ENCODE measurements at places on chromosomes 3 and 15.
A peak's percentile ranks its signal among the peaks of the same experiment; 100 is the strongest.

- peak; percentile 56 for DNase-seq
These were observed at the start of gene GLDN for GRCh38 chr15:51341366-51342226. GLDN (plus strand) TSS chr15:51341655; CDS start chr15:51341685, 30 bp downstream.

GRCh38 chr3:189267981-189268613 lies 96.3 kb downstream of the TPRG1 start:
- DNase-seq: no peak

DNA sequence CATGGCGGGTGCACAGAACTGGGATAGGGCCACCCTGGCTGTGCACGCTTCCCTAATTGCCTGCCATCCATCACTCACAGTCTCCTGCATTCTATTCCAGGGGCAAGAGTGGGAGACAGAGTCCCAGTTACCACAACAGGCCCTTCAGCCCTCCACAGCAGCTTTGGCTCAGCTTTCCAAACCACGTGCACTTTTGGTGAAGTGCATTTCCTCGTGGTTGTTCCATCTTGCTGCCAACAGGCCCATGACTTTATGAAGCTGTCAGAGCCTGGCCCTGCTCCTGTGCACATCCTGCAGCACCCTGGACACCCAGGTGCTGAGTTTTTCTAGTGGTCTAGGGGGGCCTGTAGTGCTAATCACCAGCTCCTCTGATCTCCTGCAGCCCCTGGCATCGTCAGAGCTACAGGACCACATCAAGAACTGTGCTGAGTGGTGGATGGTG lies 110.2 kb downstream of the ADCY5 start:
- no peak for DNase-seq

DNA sequence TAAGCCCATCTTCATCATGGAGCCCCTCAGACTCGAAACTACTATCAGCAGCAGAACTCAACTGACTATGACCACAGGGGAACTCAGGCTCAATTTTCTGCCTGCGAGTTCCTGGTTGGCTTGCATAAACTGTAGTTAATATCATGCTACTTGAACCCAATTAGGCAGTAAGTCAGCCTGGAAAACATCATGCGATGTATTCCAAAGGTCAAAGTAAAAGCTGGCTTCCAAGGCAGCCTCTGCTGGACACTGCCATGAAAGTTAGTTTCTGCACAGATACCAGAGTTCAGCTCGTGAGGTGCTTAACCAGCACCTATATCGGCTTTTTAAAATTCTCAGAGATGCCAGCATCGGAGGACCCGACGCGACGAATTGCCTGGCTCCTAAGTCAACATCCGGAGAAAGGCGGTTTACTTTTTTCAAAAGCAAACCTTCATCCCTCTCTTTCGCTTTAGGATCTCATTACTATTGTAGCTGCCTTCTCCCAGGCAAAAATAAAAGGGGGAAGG lies 3.8 kb downstream of the ANP32A start:
- DNase-seq: peak; percentile 31

GRCh38 chr3:28940530-28940929 lies 340.3 kb upstream of the RBMS3 start:
- DNase-seq: no peak

- DNase-seq: no peak
These were observed 70.2 kb upstream of the DGKG start for GRCh38 chr3:186432189-186432588.

- DNase-seq: no peak
These were observed 41.8 kb downstream of the CHCHD6 start for GRCh38 chr3:126745760-126746394.

DNA sequence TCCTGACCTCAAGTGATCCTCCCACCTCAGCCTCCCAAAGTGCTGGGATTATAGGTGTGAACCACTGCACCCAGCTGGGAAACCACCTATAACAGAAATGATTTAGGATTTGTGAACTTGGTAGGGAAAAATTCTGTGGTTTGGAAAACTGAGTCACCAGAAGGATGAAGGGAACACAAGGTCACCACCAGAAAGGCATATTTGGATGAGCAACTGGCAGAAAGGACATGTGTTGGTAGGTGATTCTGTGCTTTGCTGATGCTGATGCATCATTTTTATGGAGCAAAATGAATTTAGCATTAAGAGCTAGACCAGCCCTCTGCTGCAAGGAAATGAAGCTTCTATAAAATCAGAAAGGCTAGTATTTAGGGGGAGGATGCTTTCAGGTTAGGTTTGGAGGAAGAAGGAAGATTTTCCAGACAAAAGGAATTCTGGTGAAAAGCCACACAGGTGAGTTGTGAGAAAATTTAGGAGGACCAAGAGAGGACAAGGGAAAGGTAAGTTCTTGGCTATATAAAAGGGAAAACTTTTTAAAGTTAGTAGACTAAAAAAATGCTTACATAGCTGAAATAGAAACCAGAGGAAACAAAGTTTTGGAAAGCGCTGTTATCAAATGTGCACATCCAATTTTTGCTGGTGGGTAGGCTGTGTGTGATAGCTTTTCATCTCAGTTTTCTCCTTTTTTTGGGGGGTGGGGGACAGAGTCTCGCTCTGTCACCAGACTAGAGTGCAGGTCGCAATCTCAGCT lies 3.6 kb downstream of the PXK start:
- no peak for DNase-seq

- DNase-seq: no peak
These were observed 66.5 kb downstream of the CTNNB1 start for GRCh38 chr3:41265823-41266273.

- peak; percentile 35 for DNase-seq
These were observed 42.5 kb downstream of the TAMM41 start for GRCh38 chr3:11803977-11804892.

GRCh38 chr15:37764733-37765191 lies 169.7 kb upstream of the TMCO5A start:
- DNase-seq: no peak

DNA sequence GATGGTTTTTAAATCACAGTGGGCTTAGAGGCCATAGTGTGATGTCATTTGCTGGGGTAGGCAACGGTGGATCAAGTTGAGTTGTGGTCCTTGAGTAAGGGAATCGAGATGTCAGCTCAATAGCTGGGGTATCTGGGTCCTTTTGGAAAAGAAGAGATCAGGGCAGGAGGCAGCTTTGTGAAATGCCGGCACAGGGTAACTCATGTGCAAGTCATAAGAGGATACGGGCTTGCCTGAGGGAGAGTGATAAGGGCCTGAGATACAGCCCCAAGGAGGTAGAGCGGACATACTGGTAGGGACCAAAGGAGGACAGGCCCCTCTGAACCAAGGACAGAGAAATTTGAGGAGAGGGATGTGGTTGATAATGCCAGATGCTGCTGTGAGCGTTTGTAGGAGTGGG lies 4.2 kb upstream of the FAM131A start:
- DNase-seq: no peak

DNA sequence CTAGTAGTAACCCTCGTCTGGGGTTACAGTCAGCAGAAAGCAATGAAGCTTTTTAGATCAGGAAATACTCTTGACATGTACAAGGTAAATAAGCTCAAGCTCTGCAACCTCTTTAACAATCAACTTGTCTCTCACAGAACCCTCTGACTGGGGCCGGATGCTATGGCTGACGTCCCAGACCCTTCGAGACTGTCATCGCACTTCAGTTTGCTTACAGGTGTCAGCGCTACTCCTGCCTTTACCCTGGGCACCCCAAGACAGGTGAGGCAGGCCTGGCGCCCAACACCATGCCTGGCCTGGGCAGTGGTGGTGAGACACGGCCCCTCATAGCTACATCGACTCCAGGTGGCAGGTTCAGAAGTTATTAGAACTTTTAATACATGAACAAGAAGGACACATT lies 30.6 kb downstream of the LRRFIP2 start:
- no peak for DNase-seq

DNA sequence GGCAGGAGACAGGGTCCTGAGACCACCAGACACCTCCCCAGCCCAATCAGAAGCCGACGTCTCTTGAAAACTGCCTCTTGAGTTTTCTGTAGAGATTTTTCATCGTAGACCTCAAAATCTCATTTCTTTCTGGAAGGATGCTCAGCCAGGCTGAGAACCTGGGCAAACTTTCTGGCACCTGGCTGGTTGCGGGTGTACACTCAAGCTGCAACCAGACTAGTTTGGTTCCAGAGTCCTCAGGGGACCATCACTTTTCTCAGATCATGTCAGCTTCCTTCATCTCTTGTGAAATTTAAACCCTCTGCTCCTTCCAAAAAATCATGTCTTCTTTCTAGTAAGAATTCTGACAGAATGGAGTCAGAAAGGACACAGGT lies 45.1 kb downstream of the CMTM7 start:
- DNase-seq: no peak

DNA sequence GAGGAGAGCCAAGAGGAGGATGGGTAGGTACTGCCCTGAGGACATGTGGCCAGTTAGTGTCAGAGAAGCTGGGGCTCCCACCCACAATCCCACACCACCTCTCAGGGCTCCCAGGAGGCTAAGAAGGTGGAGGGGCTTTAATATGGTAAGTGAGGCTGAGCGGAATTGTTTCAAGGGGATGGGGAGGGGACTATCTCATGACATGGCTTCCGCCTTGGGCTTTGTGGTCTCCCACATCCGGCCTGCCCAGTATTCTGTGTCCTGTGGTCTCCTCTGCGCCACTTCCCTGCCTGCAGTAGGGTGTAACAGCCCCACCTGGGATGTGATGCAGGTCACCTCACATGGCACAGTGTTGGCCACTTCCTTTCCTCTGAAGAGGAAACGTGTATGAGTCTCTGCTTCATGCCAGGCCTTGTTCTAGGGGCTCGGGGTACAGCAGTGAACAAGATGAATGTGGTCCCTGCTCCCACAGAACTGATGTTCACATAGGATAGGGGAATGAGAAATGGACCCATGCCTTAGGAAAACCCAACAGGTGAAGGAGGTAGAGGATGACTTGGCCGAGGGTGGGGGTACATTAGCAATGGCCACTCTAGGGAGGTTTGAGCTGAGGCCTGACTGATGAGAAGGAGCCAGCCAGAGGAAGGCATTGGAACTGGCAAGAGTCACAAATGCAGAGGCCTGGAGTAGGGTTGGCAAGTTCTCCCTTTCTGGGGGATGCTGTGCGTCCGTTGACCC lies 3.2 kb downstream of the NEIL1 start:
- no peak for DNase-seq

- peak; percentile 40 for DNase-seq
These were observed 35.0 kb downstream of the CTSH start for GRCh38 chr15:78909791-78910228.

DNA sequence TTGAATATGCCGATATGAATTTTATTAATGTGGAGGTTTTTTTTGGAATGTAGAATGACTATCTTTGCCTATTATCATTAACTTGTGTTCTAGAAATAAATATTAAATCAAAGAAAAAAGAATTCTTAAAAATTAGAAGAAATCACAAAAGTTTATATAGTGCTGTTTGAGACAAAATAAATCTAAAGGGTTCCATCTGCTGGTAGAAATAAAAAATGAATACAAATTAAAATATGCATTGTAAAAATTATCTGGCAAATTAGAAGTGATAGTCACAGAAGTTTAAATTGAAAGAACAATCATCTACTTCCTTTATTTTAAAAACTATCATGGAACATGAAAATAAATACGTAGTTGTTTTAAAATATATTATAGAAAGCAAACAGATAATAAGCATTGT lies 22.7 kb upstream of the ZBTB20 start:
- DNase-seq: no peak

GRCh38 chr3:16148213-16148612 lies 26.3 kb upstream of the GALNT15 start:
- DNase-seq: no peak

DNA sequence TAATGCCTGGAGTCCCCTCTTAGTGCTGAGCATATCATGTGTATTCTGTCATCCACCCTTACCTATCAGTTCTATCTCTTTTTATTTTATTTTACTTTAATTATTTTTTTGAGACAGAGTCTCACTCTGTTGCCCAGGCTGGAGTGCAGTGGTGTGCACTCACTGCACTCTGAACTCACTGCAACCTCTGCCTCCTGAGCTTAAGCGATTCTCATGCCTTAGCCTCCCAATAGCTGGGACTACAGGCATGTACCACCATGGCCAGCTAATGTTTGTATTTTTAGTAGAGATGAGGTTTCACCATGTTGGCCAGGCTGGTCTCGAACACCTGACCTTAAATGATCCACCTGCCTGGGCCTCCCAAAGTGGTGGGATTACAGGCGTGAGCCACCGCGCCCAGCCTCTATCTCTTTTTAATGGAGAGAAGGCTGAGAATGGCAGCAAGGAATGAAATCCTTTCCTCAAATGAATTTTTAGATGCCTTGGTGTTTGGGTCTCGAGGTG lies 11.4 kb downstream of the SACM1L start:
- no peak for DNase-seq

DNA sequence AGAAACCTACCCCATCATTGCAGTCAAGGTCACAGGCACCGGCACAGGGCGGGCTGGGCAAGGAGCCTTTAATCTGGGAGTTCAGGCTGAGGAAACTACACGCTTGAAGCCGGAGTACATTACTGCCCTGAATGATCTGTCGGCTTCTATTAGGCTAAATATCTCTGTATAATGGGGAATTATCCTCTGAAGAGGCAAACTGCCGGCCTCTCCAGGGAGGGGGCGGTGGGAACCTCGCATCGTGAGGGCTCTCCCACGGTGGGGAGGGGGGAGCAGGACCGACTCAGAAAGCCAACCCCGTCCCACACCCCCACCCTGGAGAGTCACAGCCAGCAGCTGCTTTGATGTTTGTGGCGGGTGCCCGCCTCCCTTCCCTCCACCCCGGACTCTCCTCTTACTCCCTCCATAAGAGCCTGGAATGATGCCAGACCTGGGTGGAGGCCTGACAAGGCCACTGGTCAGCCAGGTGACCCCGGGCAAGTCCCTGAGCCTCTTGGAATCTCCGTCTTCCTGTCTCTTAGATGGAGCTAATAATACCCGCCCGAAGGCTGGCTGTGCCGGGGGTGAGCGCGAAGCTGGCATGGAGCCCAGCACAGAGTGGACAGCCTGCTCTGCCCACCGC lies 63.4 kb upstream of the LINGO1 start:
- peak; percentile 34 for DNase-seq

DNA sequence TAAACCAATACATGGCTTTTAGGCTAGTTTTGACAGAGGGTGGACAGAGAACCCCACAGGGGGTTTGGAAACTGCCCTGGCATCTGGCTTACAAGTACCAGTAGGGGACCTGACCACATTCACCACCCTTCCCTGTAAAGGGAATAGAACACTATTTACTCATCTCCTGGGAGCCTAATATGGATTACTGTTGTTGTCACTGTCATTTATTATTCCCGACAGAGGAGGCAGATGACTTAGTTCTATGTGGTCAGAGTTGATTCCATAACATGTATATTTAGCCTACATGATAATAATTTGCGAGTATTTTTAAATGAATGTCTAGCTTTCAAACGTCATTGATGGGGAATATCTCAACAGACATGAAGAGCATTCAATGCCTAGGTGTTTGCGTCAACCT lies 15.9 kb downstream of the ZBTB38 start:
- peak; percentile 26 for DNase-seq

GRCh38 chr3:196288141-196288460 lies 575 bp upstream of the PCYT1A start:
- DNase-seq: no peak

- no peak for DNase-seq
These were observed 41.3 kb downstream of the MYRIP start for GRCh38 chr3:39850716-39851032.

GRCh38 chr3:103056542-103056941 lies 621.7 kb downstream of the ZPLD1 start:
- DNase-seq: no peak

All from SHP77 (cell line).